ENCODE measurements at places on chromosomes 6 and 20.

DNA sequence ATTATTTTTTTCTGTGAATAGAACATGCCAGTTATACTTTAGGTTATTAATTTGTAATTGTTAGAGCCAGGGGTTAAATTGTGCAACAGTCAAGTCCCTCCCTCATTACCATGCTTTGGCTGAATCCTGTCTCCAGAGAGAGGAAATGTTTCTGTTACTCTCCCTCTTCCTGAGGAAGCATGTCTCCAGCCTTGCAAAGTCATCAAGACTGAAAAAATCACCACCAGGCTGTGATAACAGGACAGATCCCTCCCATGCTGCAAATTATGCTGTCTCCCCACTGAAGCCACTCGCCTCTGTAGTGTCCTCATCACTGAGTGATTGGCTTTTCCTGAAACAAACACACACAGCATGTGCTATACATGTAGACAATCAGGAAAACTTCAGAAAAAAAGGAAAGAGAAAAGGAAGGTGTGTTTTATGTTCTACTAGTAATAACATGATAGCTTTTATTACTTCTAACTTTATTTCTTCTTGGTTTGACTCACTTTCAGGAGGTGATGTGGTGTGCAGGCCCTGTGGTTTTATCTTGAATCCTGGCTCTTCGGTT, 290.0 kb upstream of the JAG1 start:
- DNase-seq, result no peak

GRCh38 chr6:1297746-1298145, 14.2 kb upstream of the FOXQ1 start:
- no peak for DNase-seq

DNA sequence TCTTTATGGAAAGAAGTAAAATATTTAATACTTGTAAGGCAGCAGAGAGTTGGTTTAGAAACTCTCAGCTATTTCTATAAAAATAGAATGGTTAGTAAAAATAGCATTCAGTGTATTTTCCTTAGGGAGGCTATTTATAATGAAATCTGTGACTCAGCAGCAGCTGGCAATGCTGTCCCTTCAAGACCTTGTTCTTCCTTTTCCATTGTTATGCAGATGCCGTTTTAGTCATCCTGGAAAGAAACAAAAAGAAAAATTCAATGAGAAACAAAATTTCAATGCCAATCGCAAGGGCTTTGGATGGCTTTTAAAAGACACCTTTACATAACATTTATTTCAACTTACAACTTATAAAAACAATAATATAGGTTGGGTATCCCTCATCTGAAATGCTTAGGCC, 17.5 kb downstream of the MPC1 start:
- DNase-seq, result no peak

DNA sequence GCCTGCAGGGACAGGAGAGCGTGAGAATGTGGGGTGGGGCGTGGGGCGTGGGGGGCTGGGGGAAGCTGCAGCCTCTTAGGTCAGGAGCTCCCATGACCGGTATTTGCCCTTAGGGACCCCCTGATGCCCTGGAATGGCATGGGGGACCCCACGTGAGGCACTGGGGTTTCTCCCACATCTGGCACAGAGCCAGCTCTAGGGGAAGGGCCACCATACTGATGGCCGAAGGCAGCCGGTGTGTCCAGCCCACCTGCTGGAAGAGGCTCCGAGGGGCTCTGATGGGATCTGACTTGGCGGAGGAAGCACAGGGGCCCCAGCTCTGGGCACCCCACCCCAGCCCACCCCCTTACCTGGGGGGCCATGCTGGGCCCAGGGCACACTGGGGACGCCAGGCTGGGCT, 10.8 kb downstream of the GATA5 start:
- DNase-seq, result no peak

- DNase-seq, result no peak
Observed at GRCh38 chr6:16730738-16731477, 30.4 kb downstream of the ATXN1 start.

GRCh38 chr20:50744143-50744792, 12.9 kb downstream of the PARD6B start:
- DNase-seq, result no peak

DNA sequence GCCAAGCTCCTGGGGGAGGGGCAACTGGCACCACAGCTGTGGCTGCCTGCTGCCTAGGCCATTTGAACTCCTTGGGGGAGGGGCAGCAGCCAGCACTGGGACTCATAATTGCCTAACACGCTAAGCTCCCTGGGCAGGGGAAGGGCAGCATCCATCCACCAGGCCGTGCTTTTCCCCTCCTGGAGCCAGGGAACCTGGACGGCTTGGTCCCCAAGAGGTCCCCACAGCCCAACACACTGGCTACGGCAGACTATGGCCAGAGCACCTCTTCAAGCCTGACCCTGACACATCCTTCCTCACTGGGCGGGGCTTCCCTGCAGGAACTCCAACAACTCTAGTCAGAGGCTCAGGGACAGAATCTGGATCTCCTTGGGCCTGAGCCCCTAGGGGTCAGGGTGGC, 269.4 kb downstream of the RNF144B start:
- DNase-seq, result no peak

Data from activated naive CD4-positive, alpha-beta T cell treated with anti-CD3 and anti-CD28 coated beads, Interleukin-2, amount 50 U/mL, for 16 hours (primary cell).